AG09319 (cell line): ENCODE measurements at places on chromosomes 3 and 15.

- no peak for DNase-seq
These were observed 9.2 kb downstream of the FYCO1 start for GRCh38 chr3:45986303-45986982.

DNA sequence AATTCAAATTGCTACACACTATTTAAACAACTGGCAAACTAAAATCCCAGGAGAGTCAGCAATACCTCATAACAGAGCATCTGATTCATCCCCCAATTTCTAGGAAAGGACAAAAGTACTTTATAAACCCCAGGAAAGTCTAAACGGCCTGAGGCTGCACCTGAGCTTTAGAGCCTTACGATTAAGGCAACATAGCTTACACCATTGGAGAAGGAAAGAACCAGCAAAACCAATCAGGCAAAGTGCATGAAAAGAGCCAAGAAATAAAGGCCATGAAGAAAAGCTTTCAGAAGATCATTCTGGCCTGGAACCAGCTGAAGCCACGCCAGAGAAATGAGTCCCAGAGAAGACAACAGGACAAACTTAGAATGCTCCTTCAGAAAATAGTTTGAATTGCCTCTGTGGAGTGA lies 48.1 kb downstream of the PTPN9 start:
- no peak for DNase-seq

DNA sequence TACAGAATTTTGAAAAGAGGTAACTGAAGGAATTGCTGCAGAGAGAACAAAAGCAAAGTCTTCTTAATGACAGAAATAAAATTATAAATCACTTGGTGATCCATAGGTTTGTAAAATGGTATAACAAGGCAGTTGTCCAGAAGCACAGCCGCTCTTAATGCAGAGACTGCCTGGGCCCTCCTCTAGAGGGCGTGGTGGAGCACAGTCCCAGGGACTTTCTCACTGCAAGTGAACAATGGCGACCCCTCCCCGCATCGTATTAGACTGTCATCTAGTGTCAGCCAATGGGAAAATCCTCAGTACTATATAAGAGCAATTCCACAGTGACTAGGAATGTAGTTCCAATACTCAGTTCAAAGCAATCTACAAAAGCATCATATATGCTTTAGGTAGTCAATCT lies 26.4 kb upstream of the ZBED2 start:
- no peak for DNase-seq

DNA sequence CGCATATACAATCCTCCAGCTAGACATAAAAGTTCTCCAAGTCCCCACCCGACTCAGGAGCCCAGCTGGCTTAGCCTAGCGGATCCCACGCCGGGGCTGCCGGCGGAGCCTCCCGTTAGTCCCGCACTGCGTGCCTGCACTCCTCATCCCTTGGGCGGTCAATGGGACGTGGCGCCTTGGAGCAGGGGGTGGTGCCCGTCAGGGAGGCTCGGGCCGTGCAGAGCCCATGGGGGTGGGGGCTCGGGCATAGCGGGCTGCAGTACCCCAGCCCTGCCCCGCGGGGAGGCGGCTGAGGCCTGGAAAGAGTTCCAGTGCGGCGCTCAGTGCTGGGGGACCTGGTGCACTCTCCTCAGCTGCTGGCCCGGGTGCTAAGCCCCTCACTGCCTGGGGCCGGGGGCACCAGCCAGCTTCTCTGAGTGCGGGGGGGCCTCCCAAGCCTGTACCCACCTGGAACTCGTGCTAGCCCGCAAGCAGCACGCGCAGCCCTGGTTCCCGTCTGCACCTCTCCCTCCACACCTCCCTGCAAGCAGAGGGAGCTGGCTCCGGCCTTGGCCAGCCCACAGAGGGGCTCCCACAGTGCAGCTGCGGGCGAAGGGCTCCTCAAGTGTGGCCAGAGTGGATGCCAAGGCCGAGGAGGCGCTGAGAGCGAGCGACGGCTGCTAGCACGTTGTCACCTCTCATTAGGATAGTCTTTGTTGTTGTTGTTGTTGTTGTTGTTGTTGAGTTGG lies 12.2 kb upstream of the CCDC50 start:
- no peak for DNase-seq

DNA sequence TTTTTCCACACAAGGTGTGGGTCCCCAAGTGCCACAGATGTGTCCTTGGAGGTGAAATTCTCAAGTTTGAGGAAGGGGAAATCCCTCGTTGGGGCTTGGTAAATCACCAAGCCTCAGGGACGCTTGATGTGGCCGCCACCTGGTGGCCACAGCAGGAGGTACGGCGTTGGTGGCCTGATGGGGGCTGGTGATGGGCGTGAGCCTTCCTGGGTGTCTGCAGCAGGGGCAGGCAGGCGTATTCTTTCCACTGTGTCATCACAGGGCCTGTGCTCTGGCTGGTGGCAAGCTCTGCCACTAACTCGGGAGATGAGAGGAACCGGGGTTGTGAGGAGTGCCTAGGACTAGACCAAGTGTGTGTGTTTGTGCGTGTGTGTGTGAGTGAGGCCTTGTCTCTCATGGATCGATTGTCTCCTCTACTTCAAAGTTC lies 4.2 kb downstream of the ACOX2 start:
- DNase-seq: no peak

GRCh38 chr3:131047582-131047981 lies 20.9 kb downstream of the NEK11 start:
- no peak for DNase-seq

DNA sequence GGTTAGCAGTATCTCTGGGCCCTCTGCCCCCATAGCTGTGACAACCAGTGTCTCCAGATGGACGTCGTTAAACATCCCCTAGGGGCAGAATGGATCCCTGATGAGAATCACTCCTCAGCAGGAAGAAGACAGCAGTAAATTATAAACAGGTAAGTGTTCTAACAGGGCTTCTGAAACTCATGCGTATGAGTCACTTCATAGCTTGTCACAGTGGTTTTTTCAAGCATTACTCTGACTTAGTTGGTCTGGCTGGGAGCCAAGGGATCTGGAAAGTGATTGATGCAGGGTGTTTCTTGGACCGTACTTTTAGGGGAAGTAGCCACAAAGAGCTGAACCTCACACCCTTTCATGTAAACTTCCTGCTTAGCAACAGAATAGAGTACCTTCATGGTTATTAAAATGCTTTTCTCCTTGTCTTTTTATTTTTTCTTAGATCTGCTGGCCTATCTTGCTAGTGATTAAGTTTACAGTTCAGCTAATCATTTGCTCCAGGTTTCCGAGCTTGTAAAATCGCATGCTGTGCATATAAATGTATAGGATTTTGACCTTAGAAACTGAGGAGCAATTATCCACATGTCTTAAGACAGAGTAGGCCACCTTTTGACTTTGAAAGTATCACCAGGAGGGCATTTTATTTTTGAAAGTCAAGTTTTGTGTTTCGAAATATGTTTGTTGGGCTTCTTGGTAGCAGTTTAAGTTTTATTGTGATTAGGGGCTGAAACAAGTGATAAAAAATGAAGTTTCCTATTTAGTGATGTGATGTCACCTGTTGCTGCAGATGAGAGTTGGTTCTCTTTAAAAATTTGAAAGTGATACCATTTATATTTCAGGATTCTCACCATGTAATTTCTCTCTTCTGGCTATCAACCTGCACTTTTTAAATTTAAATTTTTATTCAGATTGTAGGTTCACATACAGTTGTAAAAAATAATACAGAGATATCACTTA lies 333.9 kb downstream of the PTPRG start:
- peak; percentile 51 for DNase-seq

DNA sequence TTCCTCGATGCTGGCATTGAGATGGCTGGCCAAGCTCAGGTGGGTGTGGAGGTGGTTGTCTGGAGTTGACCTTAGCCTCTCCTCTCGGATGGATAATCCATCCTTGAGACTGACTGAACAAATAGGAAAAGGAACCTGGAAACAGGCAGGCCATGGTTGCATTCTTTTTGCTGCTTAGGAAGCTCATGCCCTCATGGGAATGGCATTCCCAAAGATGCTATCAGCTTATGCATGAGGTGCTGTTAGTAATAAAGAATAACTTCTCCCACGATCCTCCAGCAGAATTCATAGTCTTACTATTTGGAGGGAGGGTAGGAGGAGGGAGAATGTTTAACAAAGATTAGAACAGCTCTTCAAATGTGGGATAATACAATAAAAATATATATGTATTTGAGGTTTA lies 303.0 kb upstream of the TPM1 start:
- DNase-seq: no peak
